H9 (cell line): ENCODE measurements at places on chromosomes 4 and X. TPM values are rescaled to one million over a fixed set of nuclear protein-coding genes. Genes with fewer than 3 reads are reported as not detected.

The MAGEC1 gene
- total RNA-seq = not detected in 2 replicates

DNA sequence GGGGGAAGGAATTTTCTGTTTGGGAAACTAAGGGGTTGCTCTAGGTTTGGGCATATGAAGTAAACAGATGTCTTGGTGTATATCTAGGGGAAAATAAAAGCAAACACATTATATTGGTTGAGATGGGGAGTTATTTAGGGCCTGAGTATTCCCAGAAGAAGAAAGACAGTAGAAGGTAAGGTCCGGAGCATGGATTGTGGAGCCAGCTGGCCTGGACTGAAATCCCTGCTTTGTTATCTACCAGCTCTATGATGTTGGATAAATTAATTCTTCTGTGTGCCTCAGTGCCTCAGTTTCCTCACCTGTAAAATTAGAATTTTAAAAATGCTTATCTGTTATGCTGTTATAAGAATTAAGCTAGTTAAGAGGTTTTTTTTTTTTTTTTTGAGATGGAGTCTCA, 272.3 kb upstream of the RPS6KA3 start:
- no peak for DNase-seq
- H3K4me1 ChIP-seq = no peaks in the 10 kb centered on the region
- H3K4me3 ChIP-seq = no peak overlapping the region
- H3K36me3 ChIP-seq = peaks cover 35% of the 10 kb centered on the region

The ERVMER34-1 gene
- 14.4 and 15.5 TPM in 2 replicates for total RNA-seq

DNA sequence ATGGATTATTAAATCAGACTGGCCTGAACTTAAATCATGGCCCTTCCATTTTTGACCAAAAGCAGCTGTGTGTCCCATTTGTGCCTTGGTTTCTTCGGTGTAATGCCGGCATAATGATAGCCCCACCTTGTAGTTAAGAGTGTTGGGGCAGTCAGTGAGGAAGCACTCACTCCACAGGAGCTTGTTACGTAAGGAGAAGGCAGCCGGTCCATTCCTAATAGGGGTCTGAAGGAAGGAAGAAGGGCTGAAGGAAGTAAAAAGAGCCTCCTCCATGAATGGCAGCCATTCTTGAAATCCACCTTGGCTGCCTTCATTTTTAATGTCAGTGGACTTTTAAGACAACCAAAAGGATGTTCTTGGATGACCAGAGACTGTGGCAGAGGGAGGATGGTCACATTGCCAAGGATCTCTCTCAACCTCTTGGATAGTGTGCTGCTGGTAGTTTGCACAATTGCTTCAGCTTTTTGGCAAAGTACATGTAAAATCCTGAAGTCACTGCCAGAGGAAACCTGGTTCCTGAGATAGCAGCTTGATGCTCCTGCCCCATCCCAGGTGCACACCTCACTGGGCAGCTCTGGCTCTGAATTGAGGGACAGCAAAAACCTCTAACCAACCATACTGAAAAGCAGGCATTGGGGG, 113.5 kb downstream of the PTTG2 start:
- peaks cover 8% of the 10 kb centered on the region for H3K36me3 ChIP-seq
- no peaks in the 10 kb centered on the region for H3K27me3 ChIP-seq
- no peak overlapping the region for H3K4me3 ChIP-seq
- DNase-seq = no peak
